CD4-positive, alpha-beta T cell treated with Interleukin-10 for 1 hour (primary cell): ENCODE measurements at places on chromosomes 7 and 10.
A peak's percentile ranks its signal among the peaks of the same experiment; 100 is the strongest.

DNA sequence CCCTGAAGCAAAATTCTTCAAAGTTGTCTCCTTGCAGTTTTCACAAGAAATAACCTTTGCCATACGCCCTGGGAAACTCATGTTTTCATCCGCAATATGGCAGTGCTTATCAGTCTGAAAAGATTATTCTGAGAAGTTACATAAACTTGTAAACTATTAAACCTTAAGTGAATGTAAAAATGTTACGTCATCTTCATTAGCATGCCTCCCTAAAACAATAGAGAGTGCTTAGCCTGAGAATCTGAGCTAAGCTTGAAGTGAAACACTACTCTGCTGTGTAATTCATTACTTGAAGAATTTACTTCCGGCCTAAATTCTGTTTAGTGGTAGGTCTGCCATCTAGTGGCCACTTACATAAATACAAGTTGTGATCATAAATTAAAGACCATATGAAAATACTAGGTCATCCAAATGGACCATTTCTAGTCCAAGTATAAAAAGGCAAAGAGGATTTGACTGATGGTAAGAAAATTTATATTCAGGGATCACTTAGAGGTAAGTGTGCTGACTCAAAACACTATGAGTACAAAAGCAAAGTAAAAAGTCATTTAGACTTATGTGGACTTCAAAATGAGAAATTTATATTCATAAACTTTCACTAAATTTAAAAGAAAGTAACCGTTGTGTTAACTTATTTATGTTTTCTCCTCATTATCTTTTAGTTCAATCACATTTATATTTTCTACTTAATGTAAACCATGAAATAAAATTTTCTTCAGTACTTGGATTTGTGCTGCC is 745.1 kb upstream of the LRRTM3 start:
- peak; percentile 57 for DNase-seq

DNA sequence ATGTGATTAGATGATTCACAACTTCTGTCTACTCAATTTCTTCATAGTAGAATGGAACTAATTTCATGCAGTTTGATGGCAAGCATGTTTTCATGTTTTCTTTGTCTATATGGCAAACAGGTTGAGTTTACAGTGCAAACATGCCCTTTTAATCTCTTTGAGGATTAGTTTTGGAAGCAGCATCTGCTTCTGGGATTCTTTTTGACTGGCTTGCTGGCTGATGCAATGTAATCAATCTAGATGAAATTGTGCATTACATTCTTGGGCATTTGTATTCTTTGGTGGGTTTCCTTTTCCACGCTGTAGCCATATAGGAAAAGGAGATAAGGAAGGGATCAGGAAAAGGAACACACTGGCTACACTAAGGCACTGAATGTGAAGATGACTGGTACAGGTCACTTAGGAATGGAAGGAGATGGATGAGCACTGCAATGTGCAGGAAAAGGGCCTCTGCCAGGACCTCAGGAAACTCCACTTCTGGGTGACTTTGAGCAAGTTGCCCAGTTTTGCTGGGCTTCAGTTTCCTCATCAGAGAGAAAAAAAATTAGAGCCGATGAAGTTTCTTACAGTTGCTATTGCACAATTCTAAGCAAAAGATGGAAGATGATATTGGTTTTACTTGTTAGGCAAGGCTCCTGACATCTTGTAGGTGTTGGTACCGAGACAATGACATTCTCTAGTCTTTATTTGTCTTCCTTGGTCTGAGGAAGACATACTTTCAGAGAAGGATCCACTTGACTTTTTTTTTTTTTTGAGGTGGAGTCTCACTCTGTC is 269.1 kb downstream of the SUGCT start:
- no peak for DNase-seq

DNA sequence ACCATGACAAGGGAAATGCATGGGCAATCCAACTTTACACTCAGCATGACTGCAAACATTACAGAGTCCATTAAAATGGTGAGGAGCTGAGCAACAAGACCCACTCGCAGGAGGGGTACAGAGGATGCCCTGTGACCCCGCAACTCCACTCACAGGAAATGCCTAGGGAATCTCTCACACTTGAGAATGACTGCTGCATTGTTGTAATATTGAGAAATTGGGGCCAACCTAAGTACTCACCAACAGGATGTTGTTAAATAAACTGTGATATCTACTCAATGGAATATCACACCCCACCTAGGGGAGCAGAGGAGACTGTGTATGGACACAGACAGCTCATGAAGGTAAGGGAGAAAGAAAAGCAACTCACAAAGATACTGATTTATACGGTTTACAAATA is 53.4 kb upstream of the CAMK2B start:
- no peak for DNase-seq

DNA sequence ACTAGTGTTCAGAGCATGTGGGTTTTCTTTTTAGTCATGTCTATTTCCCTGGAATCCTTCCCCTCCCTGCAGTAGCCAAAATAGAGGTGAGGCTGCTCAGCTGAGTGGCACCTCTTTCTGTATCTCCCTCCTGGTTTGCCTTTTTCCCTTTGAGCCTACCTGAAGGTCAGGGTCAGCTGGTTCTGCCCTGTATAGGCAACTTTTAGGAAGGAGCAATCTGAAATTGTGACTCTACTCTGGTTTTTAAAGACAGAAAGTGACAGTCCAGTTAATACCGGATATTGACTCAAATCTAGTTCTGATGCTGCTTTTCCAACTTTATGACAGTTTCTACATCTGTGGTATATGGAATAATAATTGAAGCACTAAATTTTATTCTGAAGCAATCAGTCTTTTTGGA is 26.0 kb downstream of the CCM2 start:
- no peak for DNase-seq

DNA sequence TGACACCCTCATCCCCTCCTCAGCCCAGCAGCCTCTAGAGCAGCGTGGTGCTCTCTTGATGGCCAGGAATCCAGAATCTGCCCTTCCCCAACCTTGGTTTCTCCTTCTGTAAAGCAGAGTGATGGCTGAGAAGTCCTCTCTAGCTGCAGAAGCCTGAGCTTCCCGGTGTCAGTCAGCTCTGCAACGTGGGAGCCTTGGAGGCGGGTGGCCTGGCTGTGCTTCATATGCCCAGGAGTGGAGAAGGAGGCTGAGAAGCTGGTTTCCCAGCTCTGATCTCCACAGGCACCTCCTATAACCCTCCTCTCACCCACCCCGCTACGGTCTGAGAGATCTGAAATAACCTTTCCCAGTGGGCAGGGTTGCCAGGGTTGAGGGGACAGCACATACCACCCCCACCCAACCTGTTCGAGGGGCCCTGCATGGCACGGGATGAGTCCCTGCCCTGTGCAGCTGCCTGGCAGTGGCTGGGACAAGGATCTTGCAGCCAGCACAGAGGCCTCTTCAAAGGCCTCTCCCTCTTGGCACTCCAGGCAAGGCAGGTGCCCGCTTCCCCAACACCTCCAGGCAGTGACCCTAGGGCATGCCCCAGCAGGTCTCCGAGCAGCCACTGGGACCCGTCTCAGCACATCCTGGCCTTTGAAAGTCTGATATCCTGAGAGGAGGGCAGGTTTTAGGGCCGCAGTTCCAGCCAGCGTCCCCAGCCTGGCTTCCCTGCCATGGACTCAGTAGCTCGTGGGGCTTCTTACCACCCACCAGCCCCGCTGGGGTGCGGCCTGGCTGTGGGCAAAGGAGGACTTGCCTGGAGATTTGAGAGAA is 18.3 kb upstream of the SLC29A3 start:
- no peak for DNase-seq

DNA sequence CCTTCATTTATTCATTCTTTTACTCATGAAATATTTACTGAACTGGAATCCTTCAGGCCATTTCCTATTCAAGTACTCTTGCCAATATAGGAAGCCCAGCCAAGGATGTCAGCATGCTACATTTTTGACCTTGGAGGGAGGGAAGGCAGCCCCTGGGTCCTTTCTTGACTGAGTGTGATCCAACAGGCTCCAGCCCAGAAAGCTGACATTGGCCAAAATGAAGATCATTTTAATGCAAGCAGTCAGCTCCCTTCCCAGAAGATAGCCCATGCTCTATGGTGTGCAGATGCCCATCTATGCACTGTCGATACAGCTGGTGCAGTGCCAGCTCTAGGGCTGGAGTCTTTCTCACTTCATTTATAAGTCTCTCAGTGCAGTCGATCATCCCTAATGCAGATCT is 646.0 kb downstream of the KCNMA1 start:
- DNase-seq = no peak

DNA sequence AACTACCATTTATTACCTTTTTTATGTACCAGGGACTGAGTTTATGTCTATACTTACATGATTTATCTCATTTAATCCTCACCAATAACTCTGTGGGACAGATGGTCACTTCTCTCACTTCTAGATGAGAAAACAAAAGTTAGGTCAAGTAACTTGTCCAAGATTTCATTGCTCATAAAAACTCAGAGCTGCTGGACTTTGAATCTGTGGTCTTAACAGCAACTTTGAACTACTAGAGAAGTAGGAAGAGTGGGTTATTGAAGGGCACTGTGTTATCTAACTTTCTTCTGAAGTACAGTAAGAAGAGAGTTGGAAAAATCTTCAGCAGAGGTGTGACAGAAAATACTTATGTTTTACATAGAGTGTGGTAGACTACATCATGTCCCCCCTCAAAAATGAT is 214.2 kb upstream of the BMPER start:
- no peak for DNase-seq

GRCh38 chr10:131824371-131825149 is 76.2 kb upstream of the PPP2R2D start:
- no peak for DNase-seq

DNA sequence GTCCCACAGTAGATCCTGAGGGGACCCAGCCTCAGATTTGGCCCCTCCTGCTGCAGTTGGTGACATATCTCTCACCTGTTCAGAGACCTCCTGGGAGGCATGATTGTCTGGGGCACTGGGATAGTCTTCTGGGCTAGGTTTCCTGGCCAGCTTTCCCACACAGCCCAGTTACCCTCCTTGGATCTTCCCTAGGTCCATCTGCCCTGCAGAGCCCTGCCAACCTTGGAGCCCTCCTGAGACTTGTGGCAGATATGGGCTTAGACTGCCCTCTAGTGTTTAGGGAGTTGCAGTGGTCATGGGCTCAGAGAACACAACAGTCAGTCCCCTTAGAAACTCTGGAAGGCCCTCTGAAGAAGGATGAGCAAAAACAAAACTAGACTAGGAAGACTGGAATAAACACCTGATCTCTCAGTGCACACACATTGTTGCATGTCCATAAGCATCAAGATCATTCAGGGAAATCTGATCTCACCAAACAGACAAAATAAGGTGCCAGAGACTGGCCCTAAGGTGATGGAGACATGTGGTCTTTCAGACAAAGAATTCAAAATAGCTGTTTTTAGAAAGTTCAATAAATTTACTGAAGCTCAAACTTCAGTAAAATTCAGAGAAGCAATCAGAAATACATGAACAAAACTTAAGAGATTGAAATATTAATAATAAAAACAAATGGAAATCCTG is 324.6 kb downstream of the ATRNL1 start:
- no peak for DNase-seq

DNA sequence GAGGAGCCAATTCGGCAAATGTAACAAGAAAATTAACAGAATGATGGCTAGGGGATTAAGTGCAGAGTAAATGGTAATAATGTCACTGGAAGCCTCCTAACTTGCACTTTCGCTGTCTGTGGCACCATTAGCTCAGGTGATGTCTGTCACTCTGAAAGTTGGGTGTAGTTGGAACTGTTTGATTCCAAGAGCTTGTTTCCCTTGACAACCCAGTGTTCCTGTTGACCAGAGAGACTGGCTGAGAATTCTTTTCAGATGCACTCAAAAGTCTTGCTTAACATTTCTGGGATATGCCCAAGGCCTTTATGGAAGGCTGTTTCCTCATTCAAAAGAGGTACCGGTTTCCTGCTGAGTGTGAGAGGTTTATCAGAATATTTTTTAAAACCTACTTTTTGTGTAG is 49.6 kb downstream of the PLPP4 start:
- no peak for DNase-seq
